ENCODE measurements at places on chromosomes 4 and X.

DNA sequence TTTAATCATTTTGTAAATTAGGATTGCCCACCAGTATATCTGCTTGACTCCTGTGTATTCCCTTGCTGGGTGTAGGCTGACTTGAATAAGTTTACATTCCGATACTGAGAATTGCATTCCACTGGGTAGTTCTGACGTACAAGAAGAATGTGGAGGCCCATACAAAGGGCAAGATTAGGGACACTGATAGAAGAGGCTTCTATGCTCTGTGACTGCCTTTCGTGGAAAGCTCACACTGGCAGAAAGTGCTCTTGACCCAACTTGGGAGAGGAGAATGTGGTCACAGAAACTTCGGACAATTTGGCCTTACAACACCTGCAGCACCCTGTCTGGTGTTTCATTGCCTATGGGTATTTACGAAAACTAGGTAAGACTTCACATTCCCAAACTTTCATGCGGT lies 126.3 kb downstream of the RAPGEF2 start:
- DNase-seq: no peak

DNA sequence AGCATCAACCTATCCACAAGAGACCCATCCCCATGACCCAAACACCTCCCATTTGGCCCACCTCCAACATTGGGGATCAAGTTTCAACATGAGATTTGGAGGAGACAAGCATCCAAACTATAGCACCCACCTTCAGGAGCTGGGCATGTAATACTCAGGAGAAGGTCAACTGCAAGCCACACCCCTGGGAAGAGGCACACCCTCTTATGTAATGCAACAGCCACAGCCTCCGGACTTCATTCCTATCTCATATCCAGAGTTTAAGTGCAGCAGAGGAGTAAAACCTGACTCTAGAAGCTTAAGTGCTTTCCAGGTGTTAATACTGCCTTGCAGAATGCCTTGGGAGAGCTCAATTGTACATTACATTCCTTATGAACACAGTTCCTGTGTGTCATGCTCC lies 197.4 kb downstream of the PTTG2 start:
- no peak for DNase-seq

GRCh38 chr4:112593438-112594133 lies 43.1 kb downstream of the ZGRF1 start:
- no peak for DNase-seq

DNA sequence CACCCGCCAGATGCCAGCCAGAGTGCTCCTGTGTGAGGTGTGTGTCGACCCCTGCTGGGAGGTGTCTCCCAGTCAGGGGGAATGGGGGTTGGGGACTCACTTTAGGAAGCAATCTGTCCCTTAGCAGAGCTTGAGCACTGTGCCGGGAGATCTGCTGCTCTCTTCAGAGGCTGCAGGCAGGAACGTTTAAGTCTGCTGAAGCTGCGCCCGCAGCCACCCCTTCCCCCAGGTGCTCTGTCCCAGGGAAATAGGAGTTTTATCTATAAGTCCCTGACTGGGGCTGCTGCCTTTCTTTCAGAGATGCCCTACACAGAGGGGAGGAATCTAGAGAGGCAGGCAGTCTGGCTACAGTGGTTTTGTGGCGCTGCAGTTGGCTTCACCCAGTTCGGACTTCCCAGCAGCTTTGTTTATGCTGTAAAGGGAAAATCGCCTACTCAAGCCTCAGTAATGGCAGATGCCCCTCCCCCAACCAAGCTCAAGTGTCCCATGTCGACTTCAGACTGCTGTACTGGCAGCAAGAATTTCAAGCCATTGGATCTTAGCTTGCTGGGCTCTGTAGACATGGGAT lies 80.8 kb downstream of the CCSER1 start:
- DNase-seq: no peak

- no peak for DNase-seq
Observed at GRCh38 chr4:44038811-44039210, 409.8 kb downstream of the KCTD8 start.

- DNase-seq: no peak
Observed at GRCh38 chrX:78321809-78322208, 5.6 kb downstream of the CYSLTR1 start.

DNA sequence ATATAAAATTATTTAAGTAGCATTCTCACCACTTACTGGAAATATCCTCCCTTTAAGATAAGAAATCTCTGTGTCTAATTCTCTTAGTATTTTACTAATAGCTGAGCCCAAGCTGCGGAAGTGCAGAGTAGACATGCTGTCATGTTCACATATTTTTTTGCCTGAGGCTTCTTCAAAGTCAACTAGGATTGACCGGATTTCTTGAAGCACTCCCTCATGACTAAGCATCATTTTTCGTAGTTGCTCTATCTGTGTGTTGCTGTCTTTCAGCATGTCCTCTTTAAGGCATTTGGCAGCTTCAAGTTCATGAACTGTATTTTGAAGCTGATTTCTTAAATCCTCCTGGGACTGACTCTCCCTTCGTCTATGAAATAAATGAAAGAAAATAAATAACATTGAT lies 36.9 kb downstream of the CCDC158 start:
- DNase-seq: no peak

- DNase-seq: peak; percentile 1
Observed at GRCh38 chrX:31038575-31039326, 33.1 kb downstream of the FTHL17 start.

- DNase-seq: no peak
Observed at GRCh38 chr4:56226579-56226978, 160.7 kb downstream of the AASDH start.

DNA sequence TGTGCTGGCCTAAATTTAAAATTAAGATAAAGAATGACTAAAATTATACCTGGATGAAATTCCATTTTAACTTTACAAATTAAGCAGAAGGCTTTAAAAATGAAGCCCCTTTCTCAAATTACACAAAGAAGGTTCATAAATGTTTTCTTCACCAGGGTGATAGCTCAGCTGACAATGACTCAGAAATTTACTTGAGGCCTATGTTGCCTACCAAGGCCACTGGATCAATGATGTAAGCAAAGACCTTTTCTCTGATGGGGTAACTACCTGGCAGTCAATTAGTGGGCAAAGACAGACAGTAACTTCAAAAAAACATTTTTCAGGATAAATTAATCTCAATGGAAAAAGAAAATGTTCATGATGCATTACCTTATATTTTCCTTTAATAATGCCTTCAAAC lies 23.9 kb upstream of the GPR34 start:
- DNase-seq: no peak

GRCh38 chr4:154625971-154626370 lies 13.5 kb upstream of the FGG start:
- no peak for DNase-seq

GRCh38 chr4:183507925-183508696 lies 3.3 kb downstream of the ING2 start:
- no peak for DNase-seq

- no peak for DNase-seq
Observed at GRCh38 chr4:2878346-2878745, 34.7 kb downstream of the ADD1 start.

DNA sequence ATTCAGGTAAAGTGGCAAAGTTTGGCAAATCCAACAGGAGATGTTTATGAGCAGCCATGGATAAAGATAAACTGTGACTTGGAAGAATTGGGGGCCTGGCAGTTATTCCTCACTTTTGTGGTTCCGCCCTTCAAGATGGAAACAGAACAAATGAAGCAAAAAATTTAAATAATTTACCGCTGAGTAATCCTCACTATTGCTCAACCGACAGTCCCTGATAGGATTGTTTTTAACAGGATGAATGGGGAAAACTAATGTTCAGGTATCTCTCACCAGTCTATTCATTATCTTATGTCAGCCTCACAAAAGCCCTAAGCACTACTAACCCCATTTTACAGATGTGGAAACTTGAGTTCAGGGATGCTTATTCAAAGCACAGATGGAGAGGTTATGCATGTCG lies 90.8 kb downstream of the FNIP2 start:
- DNase-seq: no peak

DNA sequence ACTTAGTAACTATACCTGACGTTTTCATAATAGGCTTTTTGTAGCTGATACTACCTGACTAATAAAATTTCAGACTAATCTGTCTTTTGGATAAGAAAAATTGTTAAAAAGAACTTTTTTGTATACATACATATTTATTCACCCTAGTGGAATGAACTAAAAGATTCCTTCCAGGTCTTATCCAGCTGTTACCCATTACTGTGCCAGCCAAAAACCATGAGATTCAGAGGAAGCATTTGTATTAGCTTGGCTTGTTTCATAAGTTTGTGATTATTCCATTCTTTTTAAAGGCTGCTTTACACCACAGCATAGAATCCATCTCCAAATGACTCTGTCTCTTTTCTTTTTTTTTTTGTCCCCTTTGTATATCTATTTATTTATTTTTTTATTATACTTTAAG lies 149.4 kb downstream of the FAT4 start:
- DNase-seq: no peak

- DNase-seq: peak; percentile 70
Observed at GRCh38 chr4:74682567-74683359, 111.6 kb downstream of the BTC start.

- no peak for DNase-seq
Observed at GRCh38 chrX:75154871-75155270, 1.2 kb downstream of the ABCB7 start.

DNA sequence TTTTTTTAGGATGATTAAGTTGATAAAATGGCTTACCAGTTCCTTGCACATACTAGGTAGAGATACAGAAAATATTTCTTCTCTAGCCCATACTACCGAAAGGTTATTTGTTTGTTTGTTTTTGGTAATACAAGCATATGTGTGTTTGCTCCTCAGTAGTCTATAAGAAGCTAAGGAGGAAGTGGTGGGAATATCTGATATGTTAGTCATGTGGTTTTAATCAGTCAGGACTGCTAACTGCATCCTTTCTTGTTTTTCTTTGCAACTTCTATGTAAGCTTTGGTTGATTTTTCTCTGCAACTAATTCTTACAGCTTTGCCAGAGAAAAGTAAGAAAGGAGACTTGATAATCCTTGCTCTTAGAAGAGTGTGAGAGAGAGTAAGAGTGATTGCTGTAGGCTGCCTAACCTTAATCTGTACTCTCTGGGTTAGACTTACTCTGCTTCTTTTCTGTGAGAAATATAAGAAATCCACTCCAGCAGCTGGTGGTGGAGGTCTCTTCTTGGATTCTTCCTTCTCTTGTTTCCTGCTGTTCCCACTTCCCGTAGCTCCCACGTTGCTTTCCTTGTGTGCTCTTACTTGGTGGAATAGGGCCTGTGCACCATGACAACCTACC lies 28.3 kb downstream of the SEPTIN11 start:
- DNase-seq: peak; percentile 17

DNA sequence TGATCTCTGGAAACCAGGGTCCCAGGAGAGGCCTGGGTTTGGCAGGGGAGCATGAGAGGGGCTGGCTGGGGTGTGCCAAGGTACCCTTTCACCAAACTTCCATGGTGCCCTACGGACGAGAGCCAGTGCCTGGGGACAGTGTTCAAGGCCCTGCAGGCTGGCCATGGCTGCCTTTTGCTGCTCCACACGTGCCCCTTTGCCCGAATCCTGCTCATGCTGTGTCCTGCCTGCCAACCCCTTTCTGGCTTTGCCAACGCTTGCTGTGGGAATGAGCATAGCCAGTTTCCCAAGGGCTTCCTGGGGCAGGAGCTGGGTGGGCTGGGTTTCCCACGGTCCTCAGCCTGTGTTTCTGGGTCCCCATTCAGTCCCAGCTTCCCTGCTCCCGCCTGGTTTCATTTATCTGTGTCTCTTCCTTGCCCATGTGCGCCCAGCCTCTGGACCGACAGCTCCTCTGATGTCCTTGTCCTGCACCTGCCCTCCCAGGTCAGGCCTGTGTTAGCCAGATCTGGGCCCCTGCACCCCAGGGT lies 17.3 kb downstream of the CPZ start:
- no peak for DNase-seq

GRCh38 chr4:105186701-105187161 lies 40.1 kb downstream of the TET2 start:
- DNase-seq: peak; percentile 38

DNA sequence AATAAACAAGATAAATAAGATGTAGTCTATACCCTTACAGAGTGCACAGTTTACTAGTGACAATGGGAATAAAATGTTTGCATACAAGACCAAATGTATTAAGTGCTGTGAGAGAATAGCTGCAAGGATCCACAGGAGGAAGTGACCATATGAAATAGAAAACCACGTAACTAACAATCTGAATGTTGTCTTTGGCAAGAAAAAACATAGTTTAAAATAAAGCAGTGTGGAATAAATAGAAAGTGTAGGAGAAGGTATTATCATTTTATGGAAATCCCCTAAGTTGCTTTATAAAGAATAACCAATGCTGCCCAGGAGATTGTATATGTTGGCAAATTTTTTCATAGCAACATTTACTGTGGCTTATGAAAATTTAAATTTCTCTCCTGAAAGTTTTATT lies 116.1 kb downstream of the PCDH7 start:
- DNase-seq: no peak

GRCh38 chr4:19596342-19596741 lies 655.4 kb upstream of the SLIT2 start:
- DNase-seq: no peak

DNA sequence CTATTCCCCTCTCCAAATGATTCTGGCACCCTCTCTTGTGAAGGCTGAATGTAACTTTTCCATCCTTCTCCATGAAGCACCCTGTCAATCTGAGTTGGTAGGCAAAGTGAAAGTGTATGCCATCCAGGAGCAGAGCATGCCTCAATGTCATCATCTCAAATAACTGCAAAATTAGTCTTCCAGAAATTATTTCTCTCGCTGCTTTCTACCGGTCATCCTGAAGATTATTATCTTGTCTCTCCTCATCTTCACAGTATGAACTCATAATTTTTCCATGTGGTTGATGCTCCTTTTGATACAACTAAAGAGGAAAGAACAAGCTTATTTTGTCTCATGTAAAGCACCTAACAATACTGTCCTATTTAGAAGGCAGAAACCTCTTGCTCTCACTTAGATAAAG lies 285.5 kb upstream of the PCDH7 start:
- DNase-seq: no peak

DNA sequence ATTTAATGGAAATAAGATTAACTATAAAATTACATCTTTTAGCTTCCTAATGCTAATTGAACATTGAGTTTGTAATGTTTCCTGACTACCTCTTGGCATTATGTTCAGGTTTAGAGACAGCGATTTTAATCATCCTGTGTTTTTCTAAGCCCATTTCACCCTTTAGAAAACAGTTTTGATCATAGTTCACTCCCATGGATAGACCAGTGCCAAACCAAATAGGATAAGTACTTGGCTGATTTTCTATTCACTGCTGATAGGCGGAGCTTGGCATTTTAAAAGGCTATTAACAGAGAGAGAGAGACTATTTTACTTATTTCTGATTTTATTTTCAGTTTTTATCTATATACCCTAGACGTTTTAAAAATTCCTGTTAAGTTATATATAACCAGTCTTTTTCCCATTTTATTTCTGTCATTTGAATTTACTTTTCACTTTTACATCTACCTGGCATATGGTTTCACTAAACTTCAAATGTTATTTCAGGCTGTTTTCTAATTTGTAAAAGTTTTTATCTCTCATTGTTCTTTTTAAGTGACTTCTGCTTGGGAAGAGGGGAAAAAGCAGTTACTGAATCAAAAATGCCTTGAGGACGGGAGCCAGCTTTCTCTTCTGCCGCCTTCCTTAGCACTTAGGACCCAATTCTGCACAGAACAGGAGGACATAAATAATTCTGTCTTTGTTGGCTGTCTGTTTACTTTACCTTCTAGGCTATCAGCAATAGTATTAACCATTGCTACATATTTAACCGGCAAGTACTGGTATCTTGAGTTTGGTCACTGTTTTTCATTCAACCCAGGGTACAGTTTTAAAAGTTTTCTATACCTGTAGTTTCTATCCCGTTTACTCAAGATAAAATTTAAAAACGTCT lies 46.4 kb downstream of the SGMS2 start:
- no peak for DNase-seq
